Renal cortical epithelial cell (primary cell): ENCODE measurements at places on chromosomes 4 and X.
A peak's percentile ranks its signal among the peaks of the same experiment; 100 is the strongest.

DNA sequence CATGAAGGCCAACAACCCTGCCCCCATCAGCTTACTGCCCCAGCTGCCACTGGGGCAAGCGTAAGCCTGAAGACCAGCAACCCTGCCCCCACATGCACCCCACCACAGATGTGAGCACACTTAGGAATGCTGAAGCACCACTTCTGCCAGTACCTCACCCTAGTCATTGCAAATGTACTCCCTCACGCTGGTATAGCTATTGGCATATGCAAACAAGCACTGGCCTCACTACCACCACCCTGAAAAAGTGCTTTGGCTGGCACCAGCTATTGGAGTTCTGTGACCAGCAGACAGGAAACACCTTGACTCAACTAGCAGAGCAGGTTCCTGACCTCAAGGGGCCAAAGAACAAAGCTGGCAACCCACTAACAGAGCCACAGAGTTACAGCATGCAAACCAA is 534.4 kb upstream of the POU3F4 start:
- no peak for DNase-seq

GRCh38 chr4:38995660-38996005 is 36.6 kb downstream of the TMEM156 start:
- DNase-seq = no peak

DNA sequence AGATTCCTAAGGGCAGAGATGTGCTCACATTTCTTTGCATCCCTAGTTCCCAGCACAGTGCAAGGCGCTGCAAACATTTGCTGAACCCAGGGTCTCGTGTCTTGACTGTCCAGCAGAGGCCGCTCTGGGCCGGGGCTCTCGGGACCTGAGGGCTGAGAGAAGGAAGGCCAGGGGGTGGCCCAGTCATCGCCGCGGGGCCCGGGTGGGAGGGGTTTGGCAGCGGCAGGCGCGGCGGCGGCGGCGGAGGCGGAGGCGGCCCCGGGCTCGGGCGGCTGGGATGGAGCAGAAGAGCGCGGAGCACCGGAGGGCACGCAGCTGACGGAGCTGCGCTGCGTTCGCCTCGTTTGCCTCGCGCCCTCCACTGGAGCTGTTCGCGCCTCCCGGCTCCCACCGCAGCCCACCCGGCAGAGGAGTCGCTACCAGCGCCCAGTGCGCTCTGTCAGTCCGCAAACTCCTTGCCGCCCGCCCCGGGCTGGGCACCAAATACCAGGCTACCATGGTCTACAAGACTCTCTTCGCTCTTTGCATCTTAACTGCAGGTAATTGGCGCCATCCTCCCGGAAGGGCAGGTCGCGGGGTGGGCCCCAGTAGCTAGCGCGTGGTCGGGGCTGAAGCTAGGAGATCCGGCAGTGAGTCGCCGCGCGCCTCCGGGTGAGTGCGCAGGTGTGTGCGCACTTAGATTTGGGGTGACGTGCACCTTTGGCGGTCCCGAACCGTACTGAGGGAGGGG is at the start of gene PARM1:
PARM1 (plus strand) TSS at position 285 of the 730 bp plus-strand sequence; CDS start at position 497, 212 bp downstream.
- peak; percentile 51 for DNase-seq

DNA sequence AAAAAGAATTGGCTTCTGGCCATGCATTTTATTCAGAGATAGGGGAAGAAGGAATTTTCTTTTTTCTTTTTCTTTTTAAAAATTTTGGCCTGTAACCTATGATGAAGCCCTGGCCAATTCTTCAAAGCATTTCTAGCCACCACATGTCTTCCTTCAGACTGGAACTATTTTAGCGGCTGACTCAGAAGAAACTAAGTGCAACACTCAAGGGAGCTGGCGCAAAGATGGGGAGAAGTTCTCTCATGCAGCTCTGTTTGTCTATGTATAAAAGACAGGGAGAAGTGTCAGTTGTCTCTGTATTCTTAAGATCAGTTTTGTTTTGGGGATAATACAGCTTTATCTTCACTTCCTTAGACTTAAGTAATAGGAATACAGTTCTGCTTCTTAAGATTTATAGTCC is 46.1 kb downstream of the MBNL3 start:
- no peak for DNase-seq

GRCh38 chr4:48490012-48490679 is at the start of gene ZAR1:
Gene ZAR1 (plus strand): TSS chr4:48490252. CDS start chr4:48490292, 40 bp downstream.
- DNase-seq = no peak

DNA sequence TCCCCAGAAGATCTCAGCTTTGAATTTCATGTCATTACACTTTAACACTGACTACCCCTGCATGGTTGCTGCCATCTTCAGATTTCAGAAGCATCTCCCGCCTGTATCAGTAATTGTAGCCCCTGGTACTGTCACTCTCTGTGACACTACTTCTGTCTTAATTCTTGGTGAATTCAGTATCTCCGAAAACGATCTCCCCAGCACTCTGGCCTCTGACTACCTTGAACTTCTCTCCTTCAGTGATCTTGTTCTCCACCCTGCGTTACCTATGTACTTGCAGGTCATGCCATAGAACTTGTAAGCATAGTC is 53.8 kb upstream of the ABCG2 start:
- no peak for DNase-seq

GRCh38 chrX:147693511-147693910 is 218.2 kb upstream of the FMR1 start:
- DNase-seq = no peak

- peak; percentile 84 for DNase-seq
Observed at GRCh38 chr4:113979148-113979904, at the start of gene ARSJ. Gene ARSJ (minus strand): TSS chr4:113979647. CDS start chr4:113978834, 813 bp downstream.

GRCh38 chr4:10521424-10521823 is 64.2 kb upstream of the ZNF518B start:
- no peak for DNase-seq

- no peak for DNase-seq
Observed at GRCh38 chr4:85798012-85798770, 323.2 kb downstream of the ARHGAP24 start.

DNA sequence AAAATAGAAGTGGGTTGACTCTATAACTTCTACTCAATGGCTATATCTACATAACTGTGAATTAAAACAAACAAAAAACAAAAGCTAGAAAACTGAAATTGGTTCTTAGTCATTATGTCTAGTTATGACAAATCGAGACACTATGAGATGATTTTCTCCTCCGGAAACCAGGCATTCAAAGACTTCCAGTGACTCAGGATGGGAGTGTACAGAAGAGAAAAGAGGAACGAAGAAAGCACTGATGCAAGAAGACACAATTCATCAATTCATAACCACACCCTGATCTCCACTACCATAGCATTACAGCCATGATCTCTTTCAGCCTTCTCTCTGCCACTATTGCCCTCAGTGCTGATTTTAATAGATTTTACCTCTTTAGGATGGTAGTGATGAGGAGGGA is 253.6 kb downstream of the CBLL2 start:
- peak; percentile 59 for DNase-seq

DNA sequence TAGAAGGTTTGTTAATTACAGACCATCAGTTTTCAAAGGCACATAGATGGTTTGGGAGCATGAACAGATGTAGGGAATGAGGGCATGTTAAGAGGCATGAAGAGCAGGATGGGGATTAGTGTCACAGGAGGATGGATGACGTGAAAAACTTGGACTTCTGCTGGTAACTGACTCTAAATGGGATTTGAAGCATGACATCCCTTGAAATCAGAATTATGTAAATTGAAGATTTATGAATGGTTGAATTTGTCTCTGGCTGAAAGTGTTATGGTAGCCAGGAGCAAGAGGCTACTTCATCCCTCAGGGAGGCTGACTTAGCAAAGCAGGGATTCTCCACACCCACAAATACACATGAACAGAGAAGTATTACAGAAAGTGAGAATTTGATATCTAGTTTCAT is 454.6 kb downstream of the MAGEB5 start:
- no peak for DNase-seq

DNA sequence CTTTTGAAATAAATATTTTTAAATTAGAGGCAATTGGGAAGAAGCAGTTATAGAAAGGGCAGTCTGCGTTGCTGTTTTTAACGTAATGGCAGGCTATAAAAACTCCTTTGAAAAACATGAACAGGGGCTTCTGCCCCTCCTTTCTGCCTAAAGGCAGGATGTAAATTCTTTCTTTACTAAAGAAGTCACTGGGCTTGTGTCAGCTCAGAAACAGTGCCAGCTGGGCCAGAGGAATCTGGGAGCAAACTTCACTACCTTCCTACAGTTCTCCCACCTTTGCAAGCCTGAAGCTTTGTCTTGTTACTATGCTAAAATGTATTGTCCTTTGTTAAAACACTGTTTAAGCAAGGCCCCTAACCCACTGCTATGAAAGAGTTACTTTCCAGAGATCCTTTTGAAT is 1664.8 kb downstream of the RPA4 start:
- DNase-seq = no peak

DNA sequence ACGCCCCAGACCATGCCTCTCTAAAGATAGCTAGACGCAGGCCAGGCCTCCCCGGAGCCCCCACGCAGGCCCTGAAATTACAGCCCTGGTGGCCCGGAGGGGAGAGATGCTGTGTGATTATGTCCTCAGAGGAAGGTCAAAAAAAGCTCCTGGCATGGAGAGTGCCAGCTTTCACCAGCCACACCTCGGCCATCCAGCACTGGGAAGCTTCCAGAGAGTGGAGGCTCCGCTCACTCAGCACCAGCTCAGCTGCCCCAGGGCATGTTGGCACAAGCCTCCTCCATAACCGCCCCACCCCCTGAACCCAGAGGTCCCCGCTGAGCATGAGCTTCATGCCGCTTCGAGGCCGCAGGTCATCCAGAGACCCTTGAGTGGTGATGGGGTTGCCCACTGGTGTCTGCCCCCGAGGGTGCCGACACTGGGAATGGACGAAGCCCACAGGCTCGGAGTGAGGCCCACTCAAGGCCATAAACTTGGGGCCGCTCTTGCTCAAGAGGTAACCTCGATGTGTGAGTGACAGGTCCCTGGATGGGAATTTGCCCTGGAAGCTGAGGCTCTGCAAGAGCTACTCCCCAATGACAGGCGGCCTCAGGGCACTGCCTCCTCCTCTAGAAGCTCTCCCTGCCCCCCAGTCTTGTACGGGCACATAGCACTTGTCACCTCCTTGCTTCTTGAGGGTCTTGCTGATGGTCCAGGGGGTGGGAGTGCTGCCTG is 4.4 kb upstream of the BGN start:
- no peak for DNase-seq

GRCh38 chrX:139125916-139126315 is 404.6 kb upstream of the F9 start:
- DNase-seq = no peak

DNA sequence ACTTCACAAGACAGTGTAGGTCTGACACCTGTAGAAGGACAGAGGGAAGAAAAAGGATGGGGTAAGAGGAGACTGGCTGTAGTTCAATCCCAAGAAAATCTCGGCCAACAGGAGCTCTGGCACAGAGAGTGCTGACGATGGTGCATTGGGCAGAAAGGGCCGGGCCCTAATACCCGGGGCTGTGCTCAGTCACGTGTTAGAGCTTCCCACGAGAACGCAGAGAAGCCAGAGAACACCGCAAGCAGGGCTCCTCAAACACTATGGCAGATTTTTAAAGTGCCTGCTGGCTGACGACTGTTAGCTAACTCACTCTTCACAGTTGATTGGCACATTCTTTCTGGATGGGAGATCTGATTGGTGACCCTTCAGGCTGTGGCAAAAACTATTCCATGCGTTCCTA is 35.5 kb downstream of the EREG start:
- no peak for DNase-seq

DNA sequence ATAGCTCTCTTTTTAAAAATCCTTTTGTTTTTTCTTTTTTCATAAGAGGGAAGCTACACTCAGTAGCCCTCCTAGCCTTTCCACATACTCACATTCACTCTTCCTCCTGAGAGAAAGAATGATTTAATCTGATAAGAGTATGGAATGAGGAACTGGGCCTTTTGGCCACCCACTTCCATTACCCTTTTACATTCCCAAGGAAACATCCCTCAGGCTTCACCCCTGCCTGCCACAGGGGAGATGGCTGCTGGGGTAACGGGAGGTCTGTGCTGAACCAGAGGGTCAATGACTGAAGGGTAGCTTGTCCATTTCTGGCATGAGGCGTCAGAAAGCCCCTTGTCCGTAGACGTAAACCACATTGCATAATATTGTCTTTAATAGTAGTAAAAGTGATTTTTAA is 67.2 kb upstream of the CCSER1 start:
- DNase-seq = no peak

DNA sequence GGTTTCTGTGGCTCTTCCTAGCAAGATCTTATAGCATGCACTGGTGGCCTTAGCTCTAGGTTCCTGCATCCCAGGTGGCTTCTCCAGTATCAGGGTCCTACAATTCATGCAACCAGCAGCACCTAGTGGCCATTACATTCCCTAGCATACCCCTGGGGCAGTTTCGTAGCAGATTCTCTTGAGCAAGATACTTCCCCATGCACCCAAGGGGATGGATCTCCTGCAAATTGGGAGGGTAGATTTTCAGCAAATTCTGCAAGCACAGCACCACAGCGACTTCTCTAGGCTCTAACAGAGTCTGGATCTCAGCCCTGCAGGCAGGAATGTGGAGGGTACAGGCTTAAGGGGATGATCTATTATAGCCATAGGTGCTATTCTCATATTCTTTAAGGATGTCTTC is 13.1 kb upstream of the SLC9B1 start:
- peak; percentile 48 for DNase-seq

GRCh38 chr4:120749445-120750151 is 172.9 kb downstream of the PRDM5 start:
- no peak for DNase-seq

DNA sequence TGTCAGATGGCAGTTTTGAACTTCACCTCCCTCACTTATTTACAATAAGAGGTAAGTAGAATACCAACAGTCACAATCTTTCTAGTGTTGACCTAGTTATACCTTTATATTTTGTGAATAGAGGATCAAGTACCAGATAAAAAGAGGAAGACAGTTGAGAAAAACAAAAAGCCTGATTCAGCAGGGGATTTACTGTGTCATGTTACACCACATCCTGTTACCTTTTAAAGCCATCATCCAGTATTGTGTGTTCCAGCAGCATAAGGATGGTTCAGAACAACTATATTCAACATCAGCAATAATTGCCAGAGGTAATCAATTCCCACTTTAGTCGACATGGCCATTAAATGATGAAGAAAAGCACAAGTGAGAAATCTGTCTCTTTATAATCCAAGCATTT is 21.3 kb upstream of the CXCL6 start:
- DNase-seq = peak; percentile 58

GRCh38 chr4:90254357-90254756 is 127.2 kb downstream of the CCSER1 start:
- DNase-seq = no peak

GRCh38 chrX:105837232-105837631 is 14.9 kb downstream of the NRK start:
- DNase-seq = peak; percentile 94

DNA sequence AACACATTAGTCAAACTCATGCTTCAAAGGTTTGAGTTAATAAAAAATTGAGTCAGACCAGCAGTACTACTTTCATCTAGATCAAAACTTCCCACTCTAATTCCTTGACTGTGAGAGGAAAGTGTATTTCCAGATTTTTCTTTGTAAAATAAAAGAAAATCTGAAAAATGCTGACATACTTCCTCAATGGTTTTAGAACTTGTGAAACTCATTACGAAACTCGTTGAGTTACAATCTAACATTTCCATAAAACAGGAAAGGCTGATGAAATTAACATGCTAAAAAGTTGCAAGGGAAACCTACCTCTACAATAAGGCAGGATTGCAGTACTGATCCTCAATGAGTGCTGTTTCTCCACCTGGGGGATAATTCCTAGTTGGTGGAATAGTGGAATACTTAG is 217.8 kb upstream of the HCCS start:
- peak; percentile 19 for DNase-seq
